Activated T-helper 1 cell treated with Interleukin-2 at 50 U/mL for 16 hours (primary cell): ENCODE measurements at places on chromosomes 3 and 15.

- DNase-seq: no peak
These were observed 481.7 kb downstream of the GBE1 start for GRCh38 chr3:81279481-81280379.

DNA sequence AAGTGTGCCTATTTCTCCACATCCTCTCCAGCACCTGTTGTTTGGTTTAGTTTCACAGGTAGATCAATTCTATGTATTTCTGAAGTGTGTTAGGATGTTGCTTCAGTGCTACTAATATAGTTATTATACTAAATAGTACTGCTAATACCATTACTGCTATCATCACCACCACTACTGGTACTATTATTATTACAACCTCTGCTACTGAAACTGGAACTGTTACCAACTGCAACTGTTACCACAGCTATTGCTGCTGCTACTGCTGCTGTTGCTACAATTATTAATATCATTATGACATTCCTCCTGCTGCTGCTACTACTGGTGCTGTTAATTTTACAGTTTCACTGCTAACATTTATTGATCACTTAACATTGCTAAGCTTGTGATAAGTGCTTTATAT, 8.3 kb upstream of the LMOD3 start:
- DNase-seq: no peak

- DNase-seq: no peak
These were observed 27.8 kb upstream of the GOLIM4 start for GRCh38 chr3:168123201-168124176.

DNA sequence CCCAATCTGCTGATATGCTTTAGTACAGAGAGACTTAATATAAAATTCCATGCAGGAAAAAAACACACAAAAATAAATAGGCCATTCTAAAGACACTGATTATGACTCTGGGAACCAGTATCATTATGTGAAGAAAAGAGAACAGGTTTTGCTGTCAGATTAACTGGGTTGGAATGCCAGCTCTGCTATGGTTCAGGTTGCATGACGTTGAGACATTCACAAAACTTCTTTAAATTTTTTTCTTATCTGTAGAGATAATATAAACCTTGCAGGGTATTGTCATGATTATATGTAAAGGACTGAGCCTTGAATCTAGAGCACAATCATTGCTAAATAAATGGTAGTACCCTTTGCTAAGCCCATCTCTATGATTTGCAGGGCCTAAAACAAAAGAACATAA, 86.0 kb downstream of the CPNE4 start:
- no peak for DNase-seq

DNA sequence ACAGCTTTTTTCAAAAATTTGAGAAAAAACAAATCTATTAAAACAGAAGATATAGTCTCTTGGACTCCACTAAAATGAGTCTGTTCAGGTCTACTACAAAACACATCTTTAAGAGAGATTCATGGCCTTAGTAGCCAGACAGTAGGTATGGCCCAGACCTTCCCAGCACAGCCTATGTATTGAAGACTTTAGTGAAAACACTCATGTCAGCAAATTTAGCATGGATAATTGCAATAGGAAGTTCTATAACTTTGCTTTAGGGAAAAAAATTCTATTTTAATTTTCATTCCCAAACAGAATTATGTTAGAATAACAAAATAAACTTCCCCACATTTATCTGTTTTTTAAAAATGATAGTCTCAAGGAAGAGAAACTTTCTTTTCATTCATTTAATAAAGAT, 976.6 kb downstream of the FHIT start:
- DNase-seq: no peak

- no peak for DNase-seq
These were observed 10.8 kb upstream of the MYZAP start for GRCh38 chr15:57580866-57581265.

- DNase-seq: no peak
These were observed 10.8 kb downstream of the CRTAP start for GRCh38 chr3:33124638-33125037.

- DNase-seq: no peak
These were observed 8.6 kb downstream of the TM4SF1 start for GRCh38 chr3:149368674-149369497.

GRCh38 chr3:71936681-71937080, 151.7 kb upstream of the PROK2 start:
- no peak for DNase-seq
